ENCODE measurements at places on chromosomes 6 and 20. TPM values are rescaled to one million over a fixed set of nuclear protein-coding genes. Genes with fewer than 3 reads are reported as not detected.

The BPIFB4 gene
- not detected for total RNA-seq

The CRISP2 gene
- total RNA-seq: not detected

The PRSS35 gene
- not detected for total RNA-seq

DNA sequence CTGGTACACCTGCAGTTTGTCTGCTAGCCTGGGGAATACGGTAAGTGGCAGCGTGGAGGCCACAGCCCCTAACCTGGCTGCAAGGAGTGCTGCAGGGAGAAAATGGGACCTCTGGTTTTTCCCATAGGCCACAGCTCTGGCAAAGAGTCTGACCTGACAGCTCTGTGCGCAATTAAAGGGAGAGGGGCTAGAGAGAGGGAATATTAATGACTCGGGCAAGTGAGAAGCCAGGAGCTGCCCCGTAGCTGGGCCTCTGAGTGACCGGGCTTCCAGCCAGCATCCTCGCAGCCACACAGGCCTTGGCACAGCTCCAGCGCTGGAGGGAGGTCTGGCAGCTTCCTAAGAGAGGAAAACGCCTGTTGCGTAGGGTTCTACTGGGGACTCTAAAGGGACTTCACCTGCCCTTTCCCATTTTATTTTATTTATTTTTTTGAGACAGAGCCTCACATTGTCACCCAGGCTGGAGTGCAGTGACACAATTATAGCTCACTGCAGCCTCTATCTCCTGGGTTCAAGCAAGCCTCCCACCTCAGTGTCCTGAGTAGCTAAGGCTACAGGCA, 18.2 kb upstream of the OCSTAMP start:
- no peaks in the 10 kb centered on the region for H3K36me3 ChIP-seq
- H3K27me3 ChIP-seq: peaks cover 36% of the 10 kb centered on the region
- no peak overlapping the region for H3K4me3 ChIP-seq

GRCh38 chr20:62593616-62594015, 48.7 kb upstream of the SLCO4A1 start:
- H3K36me3 ChIP-seq: no peaks in the 10 kb centered on the region
- H3K4me3 ChIP-seq: no peak overlapping the region
- H3K27ac ChIP-seq: no peak overlapping the region
- no peak for DNase-seq
- peaks cover 8% of the 10 kb centered on the region for H3K4me1 ChIP-seq
- H3K27me3 ChIP-seq: peaks cover 27% of the 10 kb centered on the region

DNA sequence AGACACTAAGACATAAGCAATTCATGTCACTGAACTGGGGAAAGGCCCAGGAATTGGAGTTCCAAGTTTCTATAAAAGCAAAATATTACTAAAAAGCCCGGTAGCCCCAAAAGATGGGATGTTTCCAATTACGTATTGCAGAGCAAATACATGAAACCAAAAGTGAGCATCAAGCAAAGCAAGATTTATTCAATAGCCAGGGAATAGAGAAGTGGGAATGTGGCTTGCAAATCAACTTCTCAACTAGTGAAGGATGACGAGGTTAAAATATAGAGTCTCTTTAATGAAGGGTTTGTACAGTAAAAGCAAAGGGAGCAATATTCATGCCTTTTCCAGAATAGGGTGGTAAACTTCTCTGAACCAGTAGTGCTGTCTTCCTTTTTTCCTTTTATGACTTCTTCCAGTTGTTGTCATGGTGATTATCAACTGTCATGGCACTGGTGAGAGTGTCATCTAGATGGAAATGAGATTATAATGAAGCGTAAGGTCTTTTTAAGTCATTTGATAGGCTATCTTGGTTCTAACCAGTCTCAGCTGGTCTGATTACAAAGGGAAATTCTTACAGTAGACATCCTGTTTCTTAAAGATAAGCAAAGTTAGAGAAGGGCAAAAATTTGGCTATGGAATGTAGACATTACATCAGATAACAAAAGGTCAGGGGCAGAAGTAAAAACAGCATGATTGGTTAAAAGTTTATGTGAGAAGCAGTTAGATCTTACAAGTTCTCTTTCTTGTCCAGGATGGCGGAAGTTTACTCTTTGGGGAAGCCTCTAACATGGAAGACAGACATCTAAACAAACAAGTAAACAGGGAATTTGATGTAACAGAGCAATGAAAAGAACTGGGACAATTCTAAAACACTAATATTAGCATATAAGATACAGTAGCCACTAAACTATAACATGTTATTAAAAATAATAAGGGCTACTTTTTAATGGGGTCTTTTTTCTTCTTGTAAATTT, 96.9 kb downstream of the TBX18 start:
- DNase-seq: no peak
- no peak overlapping the region for H3K27ac ChIP-seq
- no peak overlapping the region for H3K4me3 ChIP-seq

The FANCE gene
- 13.0 TPM for total RNA-seq

The CRYBG1 gene
- total RNA-seq: 41.1 TPM

The RRAGD gene
- total RNA-seq: 8.8 TPM

- H3K36me3 ChIP-seq: peaks cover 3% of the 10 kb centered on the region
- no peak overlapping the region for H3K27ac ChIP-seq
- no peak for DNase-seq
- peaks cover 55% of the 10 kb centered on the region for H3K27me3 ChIP-seq
- H3K4me1 ChIP-seq: peaks cover 5% of the 10 kb centered on the region
Measured at GRCh38 chr6:27263886-27264285, 16.4 kb downstream of the PRSS16 start.

GRCh38 chr6:86782328-86782727, 155.0 kb upstream of the HTR1E start:
- no peaks in the 10 kb centered on the region for H3K4me1 ChIP-seq
- H3K36me3 ChIP-seq: no peaks in the 10 kb centered on the region
- H3K27ac ChIP-seq: no peak overlapping the region
- DNase-seq: no peak

GRCh38 chr6:157985378-157986155, 3.9 kb downstream of the SYNJ2 start:
- peaks cover 61% of the 10 kb centered on the region for H3K4me1 ChIP-seq
- H3K27ac ChIP-seq: no peak overlapping the region
- no peak for DNase-seq
- peaks cover 2% of the 10 kb centered on the region for H3K27me3 ChIP-seq

The CD93 gene
- 1.7 TPM for total RNA-seq

Data from activated CD4-positive, alpha-beta T cell treated with anti-CD3 and anti-CD28 coated beads, Interleukin-2, amount 10 ng/mL, durations not matched to agents 7 days and 5 days (primary cell).